ENCODE measurements at places on chromosomes 13 and 19.

DNA sequence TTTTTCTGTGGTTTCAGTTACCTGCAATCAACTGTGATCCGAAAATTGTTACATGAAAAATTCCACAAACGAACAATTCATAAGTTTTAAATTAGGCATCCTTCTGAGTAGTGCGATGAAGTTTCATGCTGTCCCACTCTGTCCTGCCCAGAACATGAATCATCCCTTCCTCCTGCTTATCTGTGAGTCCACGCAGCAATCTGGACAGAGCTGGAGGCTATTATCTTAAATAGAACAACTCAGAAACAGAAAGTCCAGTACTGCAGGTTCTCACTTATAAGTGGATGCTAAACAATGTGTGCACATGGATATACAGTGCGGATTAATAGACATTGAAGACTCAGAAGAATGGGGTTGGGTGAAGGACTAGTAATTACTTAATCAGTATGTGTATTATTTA is 583.7 kb upstream of the SPRY2 start:
- peak; percentile 59 for DNase-seq

- no peak for DNase-seq
These were observed 30.5 kb downstream of the CERS4 start for GRCh38 chr19:8239528-8240273.

DNA sequence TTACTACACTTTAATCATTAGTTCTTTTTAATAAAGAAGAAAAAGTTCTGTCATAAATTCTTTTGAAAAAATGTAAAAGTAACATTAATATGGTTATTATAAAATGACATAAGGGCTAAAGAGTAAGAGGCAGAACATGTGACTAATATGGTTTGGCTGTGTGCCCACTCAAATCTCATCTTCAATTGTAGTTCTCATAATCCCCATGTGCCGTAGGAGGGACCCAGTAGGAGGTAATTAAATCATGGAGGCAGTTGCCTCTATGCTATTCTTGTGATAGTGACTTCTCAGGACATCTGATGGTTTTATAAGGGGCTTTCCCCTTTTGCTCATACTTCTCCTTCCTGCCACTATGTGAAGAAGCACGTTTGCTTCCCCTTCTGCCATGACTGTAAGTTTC is 104.5 kb downstream of the UGGT2 start:
- peak; percentile 56 for DNase-seq

DNA sequence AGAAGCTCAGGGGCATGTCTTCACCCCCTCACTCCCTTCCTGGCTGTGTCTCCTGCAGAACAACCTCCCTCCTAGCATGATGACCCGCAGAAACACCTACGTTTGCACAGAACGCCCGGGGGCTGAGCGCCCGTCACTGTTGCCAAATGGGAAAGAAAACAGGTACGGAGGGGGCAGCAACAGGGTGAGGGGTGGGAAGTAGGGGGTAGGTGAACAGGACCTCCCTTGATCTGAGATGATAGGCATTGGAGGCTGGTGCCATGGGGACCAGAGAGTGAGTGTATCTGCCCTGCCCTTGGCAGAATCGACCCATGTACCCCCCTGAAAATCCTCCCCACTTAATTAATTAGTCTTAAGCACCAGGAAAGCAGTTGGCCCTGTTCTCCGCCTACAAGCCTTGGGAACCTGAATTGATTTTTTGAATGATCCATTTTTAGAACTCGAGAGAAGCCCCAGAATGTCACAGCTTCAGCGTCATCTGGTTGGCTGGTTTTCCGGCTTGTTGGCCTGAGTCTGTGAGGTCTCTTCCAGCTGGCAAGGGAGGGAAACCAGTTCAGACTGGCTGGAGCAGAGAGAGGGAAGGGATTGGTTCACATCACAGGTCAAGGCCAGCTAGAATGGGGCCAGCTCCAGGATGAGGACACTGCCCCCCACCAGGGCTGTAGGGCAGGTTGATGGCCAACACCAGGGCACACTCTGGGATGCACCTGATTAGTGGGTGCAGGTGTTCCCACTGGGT is 28.2 kb downstream of the CKM start:
- DNase-seq, result no peak

- DNase-seq, result no peak
These were observed 31.5 kb downstream of the COL4A2 start for GRCh38 chr13:110338441-110339101.

- DNase-seq, result peak; percentile 63
These were observed 990 bp downstream of the LMTK3 start for GRCh38 chr19:48510421-48511268.

- DNase-seq, result peak; percentile 15
These were observed 16.8 kb upstream of the ADGRE2 start for GRCh38 chr19:14795078-14795721.

DNA sequence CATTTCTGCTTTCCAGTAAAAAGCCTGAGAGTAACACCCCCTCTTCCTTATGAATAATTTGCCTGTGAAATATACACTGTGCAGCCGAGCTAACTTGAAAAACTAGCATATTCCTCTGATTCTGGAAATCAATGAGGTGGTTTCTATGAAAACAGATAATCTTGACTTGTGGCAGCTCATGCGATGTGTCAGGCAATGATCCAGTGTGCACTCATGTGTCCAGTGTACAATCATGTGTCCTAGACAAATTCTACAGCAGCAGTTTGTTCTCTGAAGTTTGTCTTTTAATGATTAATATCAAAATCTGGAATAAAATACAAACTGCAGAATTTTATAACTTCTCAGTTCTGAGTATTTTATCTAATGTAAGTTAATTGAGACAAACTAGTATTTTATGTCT is 2213.9 kb upstream of the PCDH20 start:
- no peak for DNase-seq

- no peak for DNase-seq
These were observed 10.5 kb downstream of the B3GNT3 start for GRCh38 chr19:17805427-17805826.

- DNase-seq, result peak; percentile 95
These were observed 158.2 kb downstream of the NALCN start for GRCh38 chr13:101258071-101258470.

GRCh38 chr13:36430247-36431203 is 1.8 kb upstream of the CCNA1 start:
- no peak for DNase-seq

- no peak for DNase-seq
These were observed 2.2 kb upstream of the IRS2 start for GRCh38 chr13:109788372-109789111.

GRCh38 chr13:109436841-109437240 is 349.5 kb downstream of the IRS2 start:
- DNase-seq, result no peak

DNA sequence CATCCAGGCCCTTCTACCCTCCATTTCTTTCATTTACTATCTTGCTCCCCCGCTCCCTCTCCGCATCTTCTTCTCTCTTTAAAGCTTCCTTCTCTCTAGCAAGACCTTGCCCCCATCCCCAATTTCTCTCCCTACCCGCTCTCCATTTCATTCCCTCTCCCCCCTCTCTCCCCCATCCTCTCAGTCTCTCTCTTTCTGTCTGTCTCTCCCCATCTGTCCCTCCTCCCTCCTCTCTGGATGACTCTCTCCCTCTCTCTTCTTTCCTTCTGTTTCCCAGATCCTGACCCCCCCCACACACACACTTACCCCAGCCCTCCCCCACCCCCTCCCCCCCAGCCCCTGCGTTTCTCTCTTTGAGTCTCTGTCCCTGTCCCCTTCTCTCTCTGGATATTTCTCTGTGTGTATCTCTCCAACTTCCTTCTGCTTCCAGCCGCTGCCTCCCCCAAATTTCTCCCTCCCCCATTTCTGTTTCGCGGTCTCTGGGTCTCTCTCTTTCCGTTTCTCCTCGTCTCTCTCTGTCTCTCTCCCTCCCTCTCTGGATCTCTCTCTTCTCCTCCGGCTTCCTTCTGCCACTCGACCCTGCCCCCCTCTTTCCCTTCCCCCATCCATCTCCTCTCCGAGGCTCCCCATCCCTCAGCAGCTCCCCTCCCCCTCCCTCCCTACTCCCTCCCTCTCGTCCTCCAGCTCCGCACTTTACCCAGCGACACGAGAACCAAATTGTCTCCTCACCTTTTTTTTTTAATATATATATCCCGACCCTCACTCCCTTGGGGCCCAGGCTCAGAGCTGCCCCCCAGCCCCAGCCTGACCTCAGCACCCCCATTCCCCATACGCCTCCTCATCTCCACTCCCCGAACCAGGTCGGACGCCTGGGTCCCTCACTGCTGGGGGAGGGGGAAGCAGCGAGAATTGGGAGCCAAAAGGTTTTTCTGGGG is 3.6 kb upstream of the CACNG8 start:
- no peak for DNase-seq

GRCh38 chr19:32403291-32403995 is 2.1 kb upstream of the DPY19L3 start:
- no peak for DNase-seq

- no peak for DNase-seq
These were observed 65.0 kb downstream of the COG3 start for GRCh38 chr13:45529758-45530157.

DNA sequence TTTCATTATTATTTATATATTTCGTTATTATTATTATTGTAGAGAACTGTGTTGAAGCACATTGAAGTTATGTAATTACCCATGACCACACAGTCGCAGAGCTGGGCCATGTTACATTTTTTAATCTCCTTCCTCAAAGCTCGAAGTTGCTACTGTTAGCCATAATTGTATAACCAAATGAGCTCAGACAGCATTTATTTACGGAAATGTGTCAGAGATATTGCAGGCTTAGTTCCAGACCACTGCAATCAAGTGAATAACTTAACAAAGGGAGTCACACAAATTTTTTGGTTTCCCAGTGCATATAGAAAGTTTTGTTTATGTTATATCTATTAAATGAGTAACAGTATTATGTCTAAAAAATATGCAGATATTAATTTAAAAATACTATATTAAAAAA is 147.1 kb upstream of the SLITRK1 start:
- DNase-seq, result peak; percentile 40

DNA sequence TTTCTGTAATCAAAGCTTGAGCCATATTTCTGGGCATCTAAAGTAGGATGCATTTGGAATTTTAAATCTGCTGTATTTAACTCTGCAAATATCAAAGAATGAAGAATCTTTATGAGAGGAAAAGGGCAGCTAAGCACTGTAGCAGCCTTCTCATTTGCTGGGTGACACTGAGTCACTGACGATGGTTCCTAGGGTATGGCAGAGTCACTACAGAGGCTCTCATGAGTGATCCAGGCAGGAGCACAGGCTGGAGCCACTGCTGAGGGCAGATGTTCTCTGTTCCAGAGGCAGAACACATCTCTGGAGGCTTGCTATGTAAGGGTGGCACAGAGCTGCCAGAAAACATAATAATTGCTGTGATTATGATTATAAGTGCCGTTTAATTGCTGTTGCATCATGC is 340.7 kb upstream of the HTR2A start:
- peak; percentile 17 for DNase-seq

DNA sequence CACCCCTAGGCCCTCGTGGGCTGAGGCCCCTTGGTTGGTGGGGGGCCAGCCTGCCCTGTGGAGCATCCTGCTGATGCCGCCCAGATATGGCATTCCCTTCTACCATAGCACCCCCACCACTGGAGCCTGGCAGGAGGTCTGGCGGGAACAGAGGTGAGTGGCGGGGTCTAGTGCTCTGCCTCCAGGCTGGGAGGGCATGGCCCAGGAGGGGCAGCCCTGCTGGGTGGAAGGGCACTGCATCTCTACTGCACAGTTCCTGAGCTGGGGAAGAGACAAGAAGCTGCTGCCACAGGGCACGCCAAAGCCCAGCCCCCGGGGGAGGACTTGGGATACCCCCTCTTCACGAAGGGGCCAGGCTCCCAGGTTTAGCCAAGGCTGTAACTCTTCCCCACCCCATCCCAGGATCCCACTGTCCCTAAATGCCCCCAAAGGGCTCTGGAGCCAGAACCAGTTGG is 2.4 kb upstream of the KMT2B start:
- no peak for DNase-seq

GRCh38 chr13:45782327-45783045 is 69.1 kb downstream of the SIAH3 start:
- no peak for DNase-seq

DNA sequence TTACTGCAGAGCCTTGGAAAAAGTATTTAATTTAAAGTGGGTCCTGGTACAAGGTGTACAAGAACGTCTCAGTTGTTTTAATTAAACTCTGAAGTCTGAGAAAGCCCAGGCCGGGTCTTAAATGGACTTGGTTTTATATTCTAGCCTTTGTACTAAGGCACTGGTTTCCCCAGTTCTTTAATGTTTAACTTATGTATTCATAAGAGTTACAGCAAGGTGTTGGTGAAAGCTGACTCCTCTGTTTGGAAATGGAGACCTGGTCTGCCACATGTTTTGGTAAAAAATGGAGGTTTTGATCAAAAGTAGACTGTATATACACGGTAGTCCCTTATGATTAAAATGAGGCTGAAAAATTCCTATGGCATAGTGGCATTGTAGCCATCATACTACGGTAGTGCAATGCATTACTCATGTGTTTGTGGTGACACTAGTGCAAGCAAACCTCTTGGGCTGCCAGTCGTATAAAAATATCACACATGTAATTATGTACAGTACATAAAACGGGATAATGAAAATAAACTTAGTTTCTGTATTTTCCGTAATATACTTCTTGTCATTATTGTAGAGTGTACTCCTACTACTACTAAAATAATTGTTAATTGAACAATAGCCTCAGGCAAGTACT is 883.4 kb upstream of the SPRY2 start:
- no peak for DNase-seq

Data from ELR (cell line).